ENCODE measurements at places on chromosomes 13 and 19.
A peak's percentile ranks its signal among the peaks of the same experiment; 100 is the strongest.

- peak; percentile 34 for DNase-seq
Observed at GRCh38 chr19:48152551-48152950, 17.6 kb downstream of the LIG1 start.

GRCh38 chr13:98251708-98252107 is 74.6 kb upstream of the RNF113B start:
- DNase-seq: no peak

DNA sequence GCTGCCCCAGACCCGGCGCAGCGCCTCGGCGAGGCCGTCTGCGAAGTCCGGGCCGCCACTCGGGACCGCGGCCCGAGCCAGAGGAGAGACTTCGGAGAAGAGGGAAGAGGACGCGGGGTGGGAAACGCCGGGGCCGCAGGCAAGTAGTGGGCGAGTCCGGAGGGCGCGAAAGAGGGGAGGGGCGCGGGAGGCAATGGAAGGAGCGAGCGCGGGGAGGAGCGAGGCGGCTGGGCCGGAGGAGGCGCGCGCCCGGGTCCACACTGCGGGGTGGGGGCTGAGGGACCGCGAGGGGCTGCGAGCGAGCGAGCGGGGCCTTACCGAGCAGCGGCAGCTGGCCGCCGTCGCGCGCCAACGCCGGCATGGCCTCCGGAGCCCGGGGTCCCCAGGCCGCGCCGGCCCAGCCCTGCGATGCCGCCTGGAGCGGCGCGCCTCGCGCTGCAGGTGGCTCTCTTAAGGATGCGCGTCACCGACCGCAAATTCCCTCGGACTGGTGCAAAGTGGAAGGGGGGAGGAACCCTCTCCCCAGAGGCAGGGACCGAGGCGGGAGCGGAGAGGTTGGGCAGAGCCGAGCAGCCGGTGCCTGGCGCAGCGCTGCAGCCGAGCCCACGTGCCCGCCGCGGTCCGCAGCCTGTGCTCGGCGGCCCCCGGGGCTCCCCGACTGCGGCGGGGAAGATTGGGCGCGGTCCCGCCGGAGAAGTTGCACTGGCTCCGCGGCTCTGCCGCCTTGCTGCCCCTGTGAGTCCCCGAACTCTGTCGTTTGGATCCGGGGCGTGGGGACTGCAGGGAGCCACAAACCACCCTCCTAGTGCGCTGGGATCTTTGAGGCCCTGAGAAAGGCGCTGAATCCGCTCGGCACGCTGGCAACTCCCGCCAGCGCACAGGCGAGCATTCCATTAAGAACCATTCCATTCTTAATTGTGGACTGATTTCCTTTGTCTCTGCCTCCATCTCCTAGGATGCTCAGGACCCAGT is at the start of gene FLT3:
Gene FLT3, minus strand, starts transcription at position 427 of the 972 bp plus-strand sequence. Its CDS starts 66 bp downstream, at position 361.
- DNase-seq: no peak

DNA sequence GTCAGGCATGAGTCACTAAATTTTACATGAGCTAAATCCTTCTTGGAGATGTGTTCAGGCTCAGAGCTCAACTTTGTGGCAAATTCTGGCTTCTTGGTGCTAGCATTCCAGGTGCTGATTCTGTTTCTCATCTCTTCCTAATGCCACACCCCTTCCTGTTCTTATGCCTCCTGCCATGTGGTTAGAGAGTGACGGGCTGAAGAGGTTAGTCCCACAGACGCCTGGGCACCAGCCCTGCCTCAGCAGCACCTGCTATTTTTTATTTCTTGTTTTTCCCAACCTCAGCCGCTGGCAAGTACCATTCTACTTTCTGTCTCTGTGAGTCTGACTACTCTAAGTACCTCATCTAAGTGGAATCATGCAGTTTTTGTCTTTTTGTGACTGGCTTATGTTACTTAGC is 329.5 kb downstream of the KCNRG start:
- DNase-seq: no peak

DNA sequence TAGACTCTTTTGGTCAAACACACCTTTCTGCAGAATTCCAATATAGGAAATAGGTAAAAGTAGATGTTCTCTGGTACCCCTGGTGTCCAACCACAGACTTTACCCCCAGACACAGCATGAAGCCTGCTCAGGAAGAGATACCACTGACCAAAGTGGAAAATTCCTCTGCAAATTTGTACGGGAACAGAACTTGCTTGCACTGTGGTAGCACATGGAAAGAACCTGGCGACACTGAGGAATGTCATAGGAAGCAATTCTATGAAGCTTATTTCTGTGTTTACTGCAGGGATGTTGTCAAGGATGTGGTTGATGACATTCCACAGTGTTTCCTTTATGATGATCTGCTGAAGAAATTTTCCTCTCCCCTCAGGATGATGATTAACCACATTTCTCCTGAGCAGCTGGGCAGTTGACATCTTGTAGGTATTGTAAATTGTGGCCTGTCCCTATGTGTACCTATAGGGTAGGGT is 48.9 kb upstream of the TNFSF11 start:
- DNase-seq: peak; percentile 4

DNA sequence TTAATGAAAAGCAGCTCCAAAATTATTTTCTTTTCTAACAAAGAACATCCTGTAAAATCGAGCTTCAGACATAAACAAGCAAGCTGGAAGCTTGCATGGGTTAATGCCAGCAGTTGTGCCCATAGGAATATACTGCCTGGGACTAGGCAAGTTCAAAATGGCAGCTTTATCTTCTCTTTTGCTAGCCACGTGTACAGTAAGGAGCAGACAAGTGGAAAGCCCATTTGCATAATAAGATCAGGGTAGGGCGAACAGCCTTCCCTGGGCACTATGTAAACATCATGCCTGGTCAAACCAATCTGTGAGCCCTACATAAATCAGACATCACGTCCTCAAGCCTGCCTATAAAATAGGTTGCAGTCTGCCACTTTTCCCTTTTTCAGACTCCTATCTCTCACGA is 489.7 kb downstream of the RFC3 start:
- DNase-seq: no peak

DNA sequence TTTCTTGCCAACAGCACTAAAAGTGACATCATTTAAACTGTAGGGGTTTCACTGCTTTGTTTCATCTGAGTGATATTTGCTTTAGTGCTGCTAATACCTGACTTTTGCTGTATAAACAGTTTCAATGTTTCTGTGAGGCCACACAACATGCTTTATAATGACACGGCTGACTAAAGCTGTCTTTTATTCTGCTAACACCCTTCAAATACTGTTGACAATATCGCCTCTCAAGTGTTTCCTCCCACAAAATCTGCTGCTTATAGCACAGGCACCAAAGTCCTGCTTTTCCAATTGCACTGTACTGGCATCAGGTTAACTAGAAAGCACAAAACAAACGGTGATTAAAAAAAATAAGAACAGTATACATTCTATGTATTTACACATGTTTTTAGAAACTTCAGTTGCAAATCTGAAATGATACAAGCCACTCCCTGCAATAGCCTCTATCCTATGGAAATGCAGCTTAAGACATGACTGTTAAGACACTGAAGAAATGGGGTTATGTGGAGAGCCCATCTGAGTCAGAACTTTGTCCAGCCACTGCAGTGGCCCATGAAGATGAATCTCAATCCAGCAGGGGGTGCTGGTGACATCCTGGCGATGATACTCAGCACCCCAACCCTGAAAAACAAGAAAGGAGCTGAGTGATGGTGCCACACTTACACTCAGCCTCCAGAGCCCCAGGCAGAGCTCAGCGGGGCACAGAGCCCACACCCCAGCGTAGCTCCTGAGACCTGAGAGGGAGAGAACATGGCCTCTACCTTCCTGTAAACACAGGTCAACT is 29.4 kb downstream of the RFXAP start:
- DNase-seq: peak; percentile 11

- no peak for DNase-seq
Observed at GRCh38 chr13:51839711-51840540, 5.1 kb downstream of the TMEM272 start.

DNA sequence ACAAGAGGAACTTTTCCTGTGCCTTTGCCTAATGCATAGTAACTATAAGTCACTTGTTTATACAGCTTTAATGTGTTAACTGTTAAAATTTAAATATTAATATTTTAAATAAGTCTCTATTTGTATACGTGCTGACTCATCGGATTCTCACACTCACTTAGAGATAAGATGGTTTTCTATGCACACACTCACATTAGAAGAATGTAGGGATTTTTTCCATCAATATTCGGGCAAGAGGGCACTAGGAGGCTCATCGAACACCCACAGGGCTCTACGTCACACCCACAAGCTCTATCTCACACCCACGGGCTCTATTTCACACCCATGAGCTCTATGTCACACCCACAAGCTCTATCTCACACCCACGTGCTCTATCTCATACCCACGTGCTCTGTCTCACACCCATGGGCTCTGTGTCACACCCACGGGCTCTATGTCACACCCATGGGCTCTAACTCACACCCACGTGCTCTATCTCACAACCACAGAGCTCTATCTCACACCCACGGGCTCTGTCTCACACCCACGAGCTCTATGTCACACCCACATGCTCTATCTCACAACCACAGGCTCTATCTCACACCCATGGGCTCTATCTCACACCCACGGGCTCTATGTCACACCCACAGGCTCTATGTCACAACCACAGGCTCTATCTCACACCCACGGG is 73.4 kb downstream of the COL4A2 start:
- DNase-seq: peak; percentile 85

DNA sequence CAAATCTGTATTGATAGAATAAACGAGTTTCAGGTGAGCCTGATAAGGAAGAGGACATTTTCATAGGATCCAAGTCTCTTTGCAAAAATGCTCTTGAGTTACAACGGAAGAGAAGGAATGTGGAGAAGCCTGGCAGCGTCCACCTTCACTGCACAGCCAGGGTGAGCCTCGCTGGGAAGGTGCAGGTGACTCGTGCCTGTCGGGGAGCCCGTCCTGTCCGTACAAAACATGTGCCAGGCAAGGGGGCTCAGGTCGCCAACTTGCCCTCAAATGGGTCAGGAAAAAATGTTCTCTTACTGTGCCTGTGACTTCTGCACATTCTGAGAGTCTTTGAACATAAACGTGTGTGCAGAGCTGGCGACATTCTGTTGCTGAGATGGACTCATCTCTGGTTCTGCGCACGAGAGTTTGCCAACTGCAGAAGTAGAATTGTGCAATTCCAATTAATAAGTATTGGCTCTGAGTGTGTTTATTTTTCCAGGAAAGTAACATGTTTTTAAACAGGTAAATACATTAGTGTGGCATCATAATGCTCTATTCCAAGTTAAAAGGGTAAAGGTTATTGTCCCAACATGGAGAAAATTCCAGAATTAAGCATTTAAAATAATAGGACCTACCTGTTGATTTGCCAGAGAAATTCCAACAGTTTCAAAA is 28.6 kb downstream of the NAXD start:
- DNase-seq: no peak

GRCh38 chr13:39605677-39606320 is 2.8 kb upstream of the LHFPL6 start:
- DNase-seq: no peak

GRCh38 chr13:50650592-50651504 is 192.6 kb downstream of the DLEU7 start:
- no peak for DNase-seq

All from HCEC 1CT (cell line).